Mesothelial cell of epicardium (in vitro differentiated cells): ENCODE measurements at places on chromosomes 7 and 10.

DNA sequence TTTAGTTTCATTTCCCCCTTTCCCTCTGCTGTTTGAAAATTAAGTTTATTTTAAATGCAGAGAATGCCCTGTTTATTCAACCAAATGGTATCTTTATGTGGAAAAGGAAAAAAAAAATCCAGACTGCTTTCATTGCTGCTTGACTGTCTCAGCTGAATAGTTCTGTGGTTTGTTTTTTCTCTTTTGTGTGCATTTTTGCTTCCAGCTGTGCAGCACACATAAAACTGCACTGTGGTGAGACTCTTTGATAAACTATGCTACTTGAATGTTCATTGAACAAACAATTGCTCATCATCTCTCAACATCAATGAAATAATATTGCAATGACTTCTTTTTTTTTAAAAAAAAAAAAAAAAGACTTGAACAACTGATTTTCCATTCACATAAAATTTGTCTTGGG lies 78.6 kb upstream of the GLI3 start:
- DNase-seq, result no peak

DNA sequence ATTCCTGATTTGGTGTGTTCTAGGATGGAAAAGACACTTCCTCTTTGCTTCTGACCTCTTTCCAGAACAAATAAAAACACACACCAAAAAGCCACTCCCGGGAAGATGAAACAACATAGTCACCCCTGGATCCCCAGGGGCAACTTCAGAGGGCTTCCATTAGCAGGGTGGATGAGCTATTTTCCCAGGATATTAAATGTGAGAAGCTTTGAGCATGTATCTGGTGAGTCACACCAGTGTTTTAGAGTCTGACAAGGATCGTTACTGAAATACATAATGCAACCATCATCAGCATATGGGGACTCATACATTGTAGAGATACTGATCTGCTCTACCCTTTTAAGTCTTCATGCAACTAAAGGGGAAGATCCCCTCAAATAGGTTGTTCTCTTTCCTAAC lies 115.5 kb upstream of the ZNF438 start:
- DNase-seq, result no peak

- no peak for DNase-seq
These were observed 58.3 kb downstream of the VCL start for GRCh38 chr10:74056050-74056818.

DNA sequence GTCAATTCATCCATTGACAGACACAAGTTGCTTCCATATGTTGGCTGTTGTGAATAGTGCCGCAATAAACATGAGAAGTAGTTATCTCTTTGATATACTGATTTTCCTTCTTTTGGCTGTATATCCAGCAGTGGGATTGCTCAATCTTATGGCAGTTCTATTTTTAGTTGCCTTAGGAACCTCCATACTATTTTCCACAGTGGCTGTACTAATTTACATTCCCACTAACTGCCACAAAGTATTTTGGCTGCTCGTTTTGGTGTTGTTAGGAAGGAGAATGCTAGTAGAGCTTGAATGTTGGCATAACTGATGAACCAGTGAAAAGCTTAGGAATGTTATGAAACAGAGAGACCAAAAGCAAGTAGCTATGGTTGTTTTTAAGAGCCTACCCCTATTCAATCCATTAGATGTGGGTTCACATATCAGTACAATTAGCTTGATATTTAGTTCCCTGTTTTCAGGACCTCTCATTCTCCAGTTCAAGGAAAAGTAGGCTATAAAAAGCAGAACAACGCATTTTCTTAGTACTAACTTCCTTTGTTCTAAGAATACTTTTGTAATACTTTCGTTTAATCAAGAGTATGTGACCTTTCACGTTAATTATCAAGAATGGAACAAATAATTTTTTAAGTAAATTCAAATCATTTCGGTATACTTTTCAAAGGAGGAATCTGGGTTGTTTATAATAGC lies 100.3 kb downstream of the FAS start:
- DNase-seq, result no peak

- no peak for DNase-seq
These were observed 253.7 kb downstream of the ANKRD7 start for GRCh38 chr7:118478236-118478635.

GRCh38 chr7:22732556-22733126 lies 5.6 kb downstream of the IL6 start:
- DNase-seq, result no peak

GRCh38 chr7:27329909-27330308 lies 87.3 kb downstream of the EVX1 start:
- DNase-seq, result no peak

DNA sequence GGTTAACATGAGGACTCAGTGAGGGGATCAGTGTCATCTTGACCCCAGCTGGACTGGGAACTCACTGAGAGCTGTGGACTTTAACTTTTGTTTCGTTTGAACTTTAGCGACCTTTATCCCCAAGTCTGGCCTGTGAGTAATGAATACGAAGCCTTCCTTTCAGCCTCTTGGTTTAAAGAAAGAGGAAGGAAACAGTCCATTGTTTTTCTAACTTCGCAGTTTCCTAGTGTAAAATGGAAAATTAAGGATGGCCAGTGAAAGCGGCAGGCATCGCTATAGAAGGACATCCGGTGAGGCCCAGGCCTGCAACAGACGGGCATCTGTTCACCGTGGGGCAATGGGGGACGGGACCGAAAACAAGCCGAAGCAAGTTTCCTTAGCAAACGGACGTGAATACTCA lies 44.1 kb upstream of the ADO start:
- no peak for DNase-seq

- DNase-seq, result no peak
These were observed 1.3 kb downstream of the INPP5A start for GRCh38 chr10:132538790-132539421.

DNA sequence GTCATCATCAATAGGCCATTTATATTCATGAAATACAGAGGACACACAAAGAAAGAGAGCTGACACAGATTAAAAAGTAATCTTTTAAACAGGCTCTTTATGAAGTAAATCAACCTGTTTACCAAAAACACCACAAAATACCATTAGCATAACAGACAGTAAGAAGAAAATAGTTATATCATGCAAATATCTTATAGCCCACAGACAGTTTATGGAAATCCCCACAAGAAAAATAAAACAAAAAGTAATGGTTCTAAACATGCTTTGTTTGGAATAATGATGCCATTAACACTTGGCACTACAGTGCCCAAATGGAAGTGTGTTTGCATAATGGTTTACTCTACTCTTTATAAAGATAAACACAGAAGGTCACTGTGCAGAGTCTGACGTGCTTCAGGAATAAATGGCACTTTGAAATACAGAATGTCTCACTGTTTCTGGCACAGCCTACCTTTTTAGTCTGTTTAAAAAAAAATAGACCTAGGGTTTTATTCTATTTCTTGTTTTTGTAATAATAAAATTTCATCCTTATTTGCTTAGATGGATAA lies 30.1 kb downstream of the SEMA3D start:
- DNase-seq, result no peak

GRCh38 chr7:123916240-123916724 lies 8.8 kb upstream of the SPAM1 start:
- DNase-seq, result no peak

GRCh38 chr7:87797798-87798403 lies 78.3 kb downstream of the SLC25A40 start:
- no peak for DNase-seq

GRCh38 chr7:6395898-6396595 lies 51.7 kb downstream of the DAGLB start:
- DNase-seq, result no peak

- no peak for DNase-seq
These were observed 26.4 kb upstream of the HERPUD2 start for GRCh38 chr7:35721288-35721687.

DNA sequence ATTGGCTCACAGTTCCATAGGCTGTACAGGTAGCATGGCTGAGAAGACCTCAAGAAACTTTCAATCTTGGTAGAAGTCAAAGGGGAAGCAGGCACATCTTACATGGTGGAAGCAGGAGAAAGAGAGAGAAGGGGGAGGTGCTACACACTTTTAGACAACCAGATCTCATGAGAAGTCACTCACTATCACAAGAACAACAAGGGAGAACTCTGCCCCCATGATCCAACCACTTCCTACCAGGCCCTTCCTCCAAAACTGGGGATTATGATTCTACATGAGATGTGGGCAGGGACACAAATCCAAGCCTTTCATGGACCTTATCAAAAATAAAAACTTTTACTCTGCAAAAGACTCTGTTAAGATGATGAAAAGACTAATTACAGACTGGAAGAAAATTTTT lies 183.2 kb upstream of the TRIM24 start:
- no peak for DNase-seq

- no peak for DNase-seq
These were observed 61.6 kb downstream of the KCNMA1 start for GRCh38 chr10:77576007-77576367.

- no peak for DNase-seq
These were observed 1.1 kb upstream of the KLF14 start for GRCh38 chr7:130734815-130735716.

DNA sequence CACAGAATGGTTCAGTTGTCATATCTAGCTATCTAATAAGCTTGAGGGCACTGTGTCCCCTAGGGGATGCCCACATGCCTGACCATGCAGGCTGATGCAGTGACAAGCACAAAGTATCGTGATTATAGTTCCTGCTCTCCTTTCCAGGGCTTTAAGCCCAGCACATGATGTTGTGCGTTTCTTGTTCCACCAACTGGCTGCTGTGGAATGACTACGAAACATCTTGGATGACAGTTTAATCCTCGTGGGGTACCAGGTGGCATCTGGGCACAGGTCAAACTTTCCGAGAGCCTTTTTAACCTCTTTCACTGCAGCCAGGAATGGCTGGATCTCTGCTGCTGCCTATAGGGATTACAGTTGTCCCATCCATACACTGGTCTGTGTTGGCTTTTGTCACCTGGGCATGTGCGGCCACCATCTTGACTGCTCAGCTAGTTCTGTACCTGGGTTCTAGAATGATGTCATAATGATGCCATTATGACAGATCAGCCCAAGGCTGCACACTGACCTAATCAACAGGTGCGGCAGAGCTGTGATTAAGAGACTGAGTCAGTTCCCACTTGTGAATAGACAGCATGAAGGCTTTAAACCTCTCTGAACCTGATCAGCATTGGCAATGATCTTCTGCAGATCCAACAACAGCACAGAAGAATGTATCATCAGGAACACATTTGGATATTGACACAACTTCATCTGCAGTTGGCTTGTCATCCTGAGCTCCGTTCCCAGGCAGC lies 144.1 kb downstream of the DLG5 start:
- no peak for DNase-seq

GRCh38 chr10:13765641-13766341 lies 179.0 kb downstream of the PRPF18 start:
- no peak for DNase-seq

- DNase-seq, result no peak
These were observed 173.9 kb downstream of the GRID1 start for GRCh38 chr10:86192691-86193090.

DNA sequence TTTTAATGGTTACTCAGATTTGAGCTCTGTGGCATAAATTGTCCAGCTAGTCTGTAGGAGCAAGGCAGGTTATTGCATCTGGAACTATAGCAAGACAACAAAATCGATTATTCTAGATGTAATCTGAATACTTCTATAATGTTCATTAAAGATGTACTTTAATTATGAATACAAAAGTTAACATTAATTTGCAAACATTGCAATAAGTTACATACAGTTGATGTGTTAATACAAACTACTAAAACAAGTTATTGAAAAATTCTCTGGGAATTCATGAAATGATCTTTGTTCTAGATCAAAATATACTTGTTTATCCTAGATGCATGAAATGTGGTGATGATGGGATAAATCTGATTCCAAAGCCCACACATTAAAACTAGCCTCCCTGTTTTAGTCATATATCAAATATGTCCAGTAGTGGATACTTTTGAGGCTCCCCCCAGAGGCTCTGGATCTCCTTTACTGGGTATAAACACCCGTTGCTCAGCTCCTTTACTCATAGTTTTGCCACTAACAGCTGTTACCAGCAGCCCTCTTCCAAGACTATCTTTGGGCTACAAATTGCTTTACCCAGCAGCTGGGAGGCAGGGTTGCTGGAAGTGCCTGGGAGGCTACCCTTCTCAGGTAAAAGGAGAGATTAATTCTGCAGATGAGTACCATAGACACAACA lies 78.1 kb downstream of the ARL4A start:
- no peak for DNase-seq

DNA sequence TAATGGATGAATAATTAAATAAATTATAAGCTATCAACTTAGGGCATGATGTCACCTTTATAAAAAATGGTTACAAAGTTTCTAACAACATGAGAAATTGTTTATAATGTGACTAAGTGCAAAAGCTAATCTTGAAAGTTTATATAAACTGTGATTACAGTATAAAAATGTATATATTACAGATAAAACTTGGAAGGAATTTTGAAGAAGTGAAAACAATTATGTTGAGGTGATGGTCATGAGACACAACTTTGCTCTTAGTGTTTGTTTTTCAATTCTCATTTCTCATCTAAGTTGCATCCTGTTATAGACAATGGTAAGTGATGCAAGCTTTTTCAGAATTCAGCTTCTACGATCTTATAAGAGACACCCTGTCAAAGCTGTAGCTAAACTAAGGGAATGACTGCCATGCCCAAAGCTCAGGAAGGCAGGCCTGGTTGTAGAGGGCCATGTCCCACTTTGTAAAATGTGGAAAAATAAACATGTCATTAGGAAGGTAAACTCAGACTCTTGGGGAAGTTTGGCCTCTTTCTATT lies 23.9 kb downstream of the MACC1 start:
- no peak for DNase-seq

DNA sequence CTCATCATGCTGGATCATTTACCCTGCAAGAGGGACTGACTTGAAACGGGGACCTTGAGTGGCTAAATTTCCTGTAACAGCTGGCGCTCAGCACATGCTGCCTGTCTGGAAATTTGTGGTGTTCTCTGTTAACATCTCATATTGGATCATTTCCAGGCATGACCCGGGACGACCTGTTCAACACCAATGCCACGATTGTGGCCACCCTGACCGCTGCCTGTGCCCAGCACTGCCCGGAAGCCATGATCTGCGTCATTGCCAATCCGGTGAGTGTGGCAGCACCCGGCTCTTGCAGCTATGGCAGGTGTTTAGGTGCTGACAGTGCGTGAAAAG lies 9.9 kb downstream of the MDH2 start:
- DNase-seq, result no peak

- no peak for DNase-seq
These were observed 509.9 kb downstream of the LRMDA start for GRCh38 chr10:75941223-75941801.

DNA sequence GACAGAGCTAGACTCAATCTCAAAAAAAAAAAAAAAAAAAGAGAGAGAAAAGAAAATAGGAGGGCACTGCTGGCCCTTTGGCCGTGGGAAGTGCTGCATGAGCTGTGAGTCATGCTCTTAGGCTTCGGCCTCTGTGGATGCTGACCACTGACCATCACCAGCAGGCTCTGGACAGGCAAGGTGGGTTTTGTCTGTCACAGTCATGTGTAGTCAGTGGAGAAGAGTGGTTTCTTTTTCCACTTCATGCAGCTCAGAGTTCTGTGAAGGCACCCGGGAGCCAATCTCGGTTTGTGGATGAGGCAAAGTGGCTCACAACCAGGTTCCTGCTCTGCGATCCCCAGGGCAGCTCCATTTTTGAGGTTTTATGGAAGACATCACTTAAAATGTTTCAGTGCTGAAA lies 58.1 kb downstream of the PRTFDC1 start:
- no peak for DNase-seq

GRCh38 chr7:75928568-75928914 lies 13.6 kb downstream of the POR start:
- DNase-seq, result no peak
